DMS 273 treated with DMSO at 0.1 percent for 48 hours (cell line): ENCODE measurements at places on chromosomes 5 and 9.

DNA sequence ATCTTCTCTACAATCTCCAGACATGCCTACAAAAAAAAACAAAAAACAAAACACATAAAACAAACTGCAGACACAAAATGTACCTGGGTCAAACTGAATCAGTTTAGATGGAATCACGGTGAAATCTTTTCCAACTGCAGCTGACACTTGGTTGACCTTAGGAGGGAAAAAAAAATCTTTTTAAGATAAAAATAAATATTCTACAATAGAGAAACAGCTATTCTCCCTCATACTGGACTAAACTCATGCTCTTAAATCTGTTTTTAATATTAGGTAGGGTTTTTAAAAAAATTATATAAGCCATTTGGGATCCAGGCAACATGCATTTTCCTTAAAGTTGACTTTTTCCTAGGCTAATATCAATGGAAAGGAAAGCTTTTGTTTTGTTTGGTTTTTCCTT, 33.8 kb upstream of the CER1 start:
- DNase-seq = no peak

DNA sequence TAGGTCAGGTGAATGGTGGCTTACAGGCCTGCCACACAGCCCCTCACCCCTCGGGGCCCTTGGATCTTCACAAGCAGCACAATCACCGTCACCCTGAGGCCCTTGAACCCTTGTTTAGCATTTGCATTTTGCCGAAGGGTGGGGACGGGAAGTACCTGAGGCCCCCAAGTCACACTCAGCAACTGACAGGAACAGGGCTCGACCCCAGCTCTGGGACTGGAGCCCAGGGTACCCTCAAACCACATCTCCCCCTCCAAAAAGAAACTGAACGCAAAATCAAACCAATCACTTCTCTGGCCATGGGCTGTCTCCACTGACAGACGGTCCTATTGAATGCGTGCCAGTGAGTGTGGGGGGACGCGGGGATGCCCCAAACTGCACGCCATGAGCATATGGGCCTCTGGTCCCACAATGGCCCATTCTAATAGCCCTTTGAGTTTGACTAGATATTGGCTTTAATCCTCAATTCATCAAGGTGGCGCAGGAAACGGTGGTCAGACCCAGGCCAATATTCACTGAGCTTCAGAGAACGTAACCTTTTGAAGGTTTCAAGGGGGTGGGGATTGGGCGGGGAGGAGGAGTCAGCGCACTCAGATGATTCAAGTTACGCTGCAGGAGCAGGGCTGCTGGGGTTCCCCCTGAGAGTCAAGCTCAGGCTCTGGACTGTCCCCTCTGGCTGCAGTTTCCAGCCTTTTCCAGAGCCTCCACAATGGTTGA, 176.0 kb downstream of the DAB2IP start:
- no peak for DNase-seq

DNA sequence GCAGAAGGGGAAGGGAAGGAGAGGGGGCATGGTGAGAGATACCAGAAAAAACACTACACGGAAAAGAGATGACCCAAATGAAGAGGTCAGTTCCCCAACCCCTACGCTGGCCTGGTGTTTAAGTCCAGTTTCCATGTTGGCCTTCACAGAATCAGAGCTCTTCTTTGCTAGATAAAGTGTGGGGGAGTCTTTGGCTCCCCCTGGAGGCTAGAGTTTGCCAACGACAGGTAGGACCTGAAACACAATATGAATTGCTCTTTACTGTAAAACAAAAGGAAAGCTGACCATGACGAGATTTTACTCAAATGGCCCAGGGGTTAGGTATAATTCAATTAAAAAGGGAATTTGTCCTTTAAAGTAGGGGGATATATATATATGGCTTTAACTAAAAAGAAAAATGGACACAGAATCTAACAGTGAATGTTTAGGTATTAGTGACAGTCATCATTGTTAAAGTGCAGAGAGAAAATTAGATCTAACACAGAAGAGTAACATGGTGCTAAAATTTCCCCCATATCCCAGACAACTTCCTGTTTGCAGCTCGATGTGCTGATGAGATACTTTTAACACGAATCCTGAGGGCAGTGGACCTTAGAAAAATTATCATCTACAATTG, 92.0 kb downstream of the SV2C start:
- no peak for DNase-seq

- DNase-seq = no peak
These were observed 339.4 kb downstream of the CHSY3 start for GRCh38 chr5:130243641-130244040.

DNA sequence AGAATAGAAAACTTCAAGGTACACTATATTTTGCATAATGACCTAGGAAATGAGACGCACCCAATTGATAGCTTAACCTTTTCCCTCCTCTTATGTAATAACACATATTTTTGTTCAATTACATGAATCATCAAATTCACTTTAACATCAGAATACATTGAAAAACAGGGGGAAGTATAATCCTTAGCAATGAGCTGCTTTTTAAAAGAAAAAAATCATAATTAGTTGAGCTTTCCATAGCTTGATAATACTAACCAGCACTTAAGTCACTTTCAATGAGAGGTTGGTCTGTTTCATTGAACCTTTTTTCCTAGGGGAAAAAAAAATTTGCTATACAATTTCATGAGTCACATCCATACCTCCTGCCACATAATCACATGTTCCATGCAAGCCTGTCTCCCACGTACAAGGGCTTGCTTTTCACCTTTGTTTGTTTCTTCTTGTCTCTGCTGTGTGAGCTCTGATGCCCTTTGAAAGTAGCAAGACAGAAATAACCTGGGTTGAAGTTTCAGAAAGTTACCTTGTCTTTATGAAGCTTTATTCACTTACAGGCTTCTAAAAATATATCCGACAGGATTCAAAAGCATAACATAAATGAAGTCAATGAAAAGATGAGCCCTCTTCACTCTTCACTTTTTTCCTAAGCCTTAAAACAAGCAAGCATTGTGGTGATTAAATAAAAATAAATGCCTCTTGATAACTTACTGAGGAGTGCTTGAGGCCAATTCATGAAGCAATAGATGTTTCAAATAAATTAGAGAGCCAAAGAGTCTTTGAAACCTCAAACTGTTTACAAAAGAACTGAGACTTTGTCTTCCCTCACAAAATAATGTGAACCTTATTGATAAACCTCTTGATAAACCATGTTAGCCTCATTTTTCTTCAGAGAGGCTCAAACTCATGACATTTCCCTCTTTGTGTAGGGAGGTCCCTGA, 108.5 kb downstream of the FEM1C start:
- DNase-seq = no peak

GRCh38 chr5:35129276-35129675, 81.5 kb upstream of the AGXT2 start:
- DNase-seq = no peak

GRCh38 chr5:174409971-174410370, 314.4 kb upstream of the MSX2 start:
- DNase-seq = no peak

DNA sequence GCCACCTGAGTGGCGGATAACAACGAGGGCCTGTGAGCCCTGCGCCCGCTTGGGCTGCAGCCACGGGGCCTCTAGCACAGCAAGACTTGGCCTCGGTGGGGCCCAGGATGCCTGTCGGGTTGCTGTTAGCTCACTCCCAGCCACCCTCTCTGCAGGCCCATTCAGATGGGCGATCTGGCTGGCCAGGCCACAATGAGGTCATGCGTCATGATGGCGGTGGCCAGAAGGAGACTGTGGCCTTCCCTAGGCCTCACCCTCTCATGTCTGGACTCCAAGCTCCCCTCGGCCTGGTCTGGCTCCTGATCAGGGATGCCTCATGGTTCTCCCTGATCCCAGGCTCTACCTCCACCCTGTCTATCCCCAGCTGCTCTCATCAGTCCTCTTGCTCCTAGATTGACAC, 19.0 kb upstream of the TCOF1 start:
- no peak for DNase-seq

- no peak for DNase-seq
These were observed 86.1 kb downstream of the SV2C start for GRCh38 chr5:76169146-76169905.

GRCh38 chr9:123775289-123776284, 154.3 kb downstream of the DENND1A start:
- DNase-seq = no peak

- DNase-seq = no peak
These were observed 508 bp downstream of the MOCS2 start for GRCh38 chr5:53109056-53109442.

- no peak for DNase-seq
These were observed 178.3 kb downstream of the AOPEP start for GRCh38 chr9:94904806-94905205.

- DNase-seq = no peak
These were observed 62.5 kb upstream of the RNF130 start for GRCh38 chr5:180133971-180134508.

- no peak for DNase-seq
These were observed 4.0 kb downstream of the IL7R start for GRCh38 chr5:35860686-35861085.

DNA sequence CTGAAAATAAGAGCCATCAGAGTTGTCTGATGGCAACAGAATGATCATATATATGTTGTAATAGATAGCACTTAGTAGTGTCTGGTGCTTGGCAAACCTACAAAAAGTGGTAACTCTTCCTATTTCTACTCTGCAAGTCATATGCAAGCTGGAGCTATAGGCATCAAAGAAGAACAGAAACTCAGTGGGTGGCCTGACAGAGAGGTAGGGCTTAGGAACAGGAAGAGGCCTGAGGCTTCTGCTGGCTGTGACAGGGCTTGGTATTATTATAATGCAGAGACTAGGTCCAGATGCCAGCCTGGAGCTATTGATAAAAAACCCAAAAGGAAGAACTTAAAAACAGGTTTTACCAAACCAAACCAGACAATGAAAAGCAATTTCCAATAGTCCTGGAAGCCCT, 4.4 kb upstream of the DIAPH1 start:
- no peak for DNase-seq

DNA sequence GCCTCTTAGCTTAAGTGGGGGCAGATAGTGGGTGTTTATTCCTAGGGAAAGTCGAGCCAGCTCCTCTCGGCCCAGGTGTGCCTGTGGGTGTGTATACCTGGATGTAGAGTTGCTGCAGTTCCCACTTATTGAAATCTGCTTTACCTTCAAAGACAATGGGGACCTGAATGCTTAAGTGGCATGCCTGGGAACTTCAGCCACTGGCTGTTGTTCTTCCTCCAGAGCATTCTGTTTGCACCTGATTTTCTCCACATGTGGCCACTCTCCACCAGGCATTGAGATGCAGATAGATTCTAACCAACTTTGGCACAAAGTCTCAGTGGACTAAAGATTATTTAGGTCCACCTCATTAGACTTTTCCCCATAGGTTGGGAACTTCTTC, 186.8 kb downstream of the ZNF462 start:
- DNase-seq = no peak

DNA sequence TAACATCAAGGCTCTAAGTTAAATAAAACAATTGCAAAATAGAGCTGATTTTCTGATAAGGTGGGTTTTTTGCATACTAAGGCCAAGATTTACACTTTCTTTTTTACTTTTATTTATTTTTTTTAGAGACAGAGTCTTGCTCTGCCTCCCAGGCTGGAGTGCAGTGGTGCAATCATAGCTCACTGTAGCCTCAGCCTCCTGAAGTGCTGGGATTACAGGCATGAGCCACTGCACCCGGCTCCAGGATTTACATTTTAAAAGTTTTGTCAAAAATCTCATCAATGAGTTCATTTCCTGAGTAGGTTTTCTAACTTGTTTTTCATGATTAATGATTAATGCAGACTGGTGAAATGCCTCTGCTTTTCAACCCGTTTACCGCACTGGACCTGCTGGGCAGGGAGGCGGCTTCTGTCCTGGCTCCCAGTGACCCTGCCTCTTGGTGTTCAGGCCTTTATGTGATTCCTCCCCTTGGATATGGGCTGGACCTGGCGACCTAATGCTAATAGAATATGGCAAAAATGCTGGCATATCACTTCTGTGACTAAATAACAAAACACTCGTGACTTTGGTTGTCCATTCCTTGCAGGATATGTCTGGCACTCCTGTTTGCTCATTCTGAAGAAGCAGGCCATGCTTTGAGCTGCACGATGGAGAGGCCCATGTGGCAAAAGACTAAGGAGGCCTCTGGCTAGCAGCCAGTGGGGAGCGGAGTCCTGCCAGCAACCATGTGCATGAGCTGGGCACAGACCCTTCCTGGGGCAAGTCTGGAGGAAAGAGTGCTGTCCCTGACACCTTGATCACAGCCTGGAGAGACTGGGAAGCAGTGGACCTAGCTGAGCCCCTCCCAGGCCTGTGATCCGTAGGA, 72.2 kb upstream of the PTCH1 start:
- DNase-seq = no peak

DNA sequence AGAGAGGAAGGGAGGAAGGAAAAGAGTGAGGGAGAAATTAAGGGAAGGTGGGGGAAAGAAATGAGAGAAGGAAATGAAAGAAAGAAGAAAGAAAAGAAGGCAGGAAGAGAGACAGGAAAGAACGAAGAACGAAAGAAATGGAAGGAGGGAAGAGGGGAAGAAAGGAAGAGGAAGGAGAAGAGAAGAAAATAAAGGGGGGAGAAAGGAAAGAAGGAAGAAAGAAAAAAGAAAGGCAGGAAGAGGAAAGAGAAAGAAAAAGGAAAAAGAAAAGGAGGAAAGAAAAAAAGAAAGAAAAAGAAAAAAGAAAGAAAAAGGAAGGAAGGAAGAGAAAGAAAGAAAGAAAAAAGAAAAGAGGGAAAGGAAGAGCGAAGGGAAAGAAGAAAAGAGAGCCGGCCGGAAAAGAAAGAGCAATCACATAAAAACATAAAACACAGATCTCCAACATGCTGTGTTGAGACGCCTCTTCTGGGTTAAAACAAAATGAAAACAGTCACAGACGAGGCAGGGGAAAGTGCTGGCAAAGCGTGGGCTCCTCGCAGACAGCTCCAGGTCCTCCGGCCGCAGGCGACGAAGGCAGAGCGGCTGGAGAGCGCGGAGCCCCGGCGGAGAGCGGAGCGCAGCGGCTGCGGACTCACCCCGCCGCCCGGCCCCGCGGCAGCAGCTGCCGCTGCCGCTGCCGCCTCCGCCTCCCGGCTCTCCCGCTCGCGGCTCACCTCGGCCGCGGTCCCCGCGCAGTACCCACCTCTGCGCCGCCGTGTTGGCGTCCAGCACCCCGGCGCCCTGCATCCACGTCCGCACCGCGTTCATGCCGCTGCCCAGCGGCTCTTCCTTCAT, 896 bp downstream of the EBF1 start:
- no peak for DNase-seq

GRCh38 chr5:150412319-150413175, at the start of gene CD74:
CD74 (minus strand) TSS chr5:150412910; CDS start chr5:150412749, 161 bp downstream.
- DNase-seq = no peak

- no peak for DNase-seq
These were observed 2.9 kb upstream of the OR13C2 start for GRCh38 chr9:104608336-104608735.
